Activated CD4-positive, alpha-beta T cell treated with anti-CD3 and anti-CD28 coated beads, Interleukin-2, amount 10 ng/mL, durations not matched to agents 24 days and 14 days (primary cell): ENCODE measurements at places on chromosomes 5 and 9.
A peak's percentile ranks its signal among the peaks of the same experiment; 100 is the strongest.

- DNase-seq, result no peak
These were observed 63.5 kb downstream of the DUSP1 start for GRCh38 chr5:172707285-172708182.

DNA sequence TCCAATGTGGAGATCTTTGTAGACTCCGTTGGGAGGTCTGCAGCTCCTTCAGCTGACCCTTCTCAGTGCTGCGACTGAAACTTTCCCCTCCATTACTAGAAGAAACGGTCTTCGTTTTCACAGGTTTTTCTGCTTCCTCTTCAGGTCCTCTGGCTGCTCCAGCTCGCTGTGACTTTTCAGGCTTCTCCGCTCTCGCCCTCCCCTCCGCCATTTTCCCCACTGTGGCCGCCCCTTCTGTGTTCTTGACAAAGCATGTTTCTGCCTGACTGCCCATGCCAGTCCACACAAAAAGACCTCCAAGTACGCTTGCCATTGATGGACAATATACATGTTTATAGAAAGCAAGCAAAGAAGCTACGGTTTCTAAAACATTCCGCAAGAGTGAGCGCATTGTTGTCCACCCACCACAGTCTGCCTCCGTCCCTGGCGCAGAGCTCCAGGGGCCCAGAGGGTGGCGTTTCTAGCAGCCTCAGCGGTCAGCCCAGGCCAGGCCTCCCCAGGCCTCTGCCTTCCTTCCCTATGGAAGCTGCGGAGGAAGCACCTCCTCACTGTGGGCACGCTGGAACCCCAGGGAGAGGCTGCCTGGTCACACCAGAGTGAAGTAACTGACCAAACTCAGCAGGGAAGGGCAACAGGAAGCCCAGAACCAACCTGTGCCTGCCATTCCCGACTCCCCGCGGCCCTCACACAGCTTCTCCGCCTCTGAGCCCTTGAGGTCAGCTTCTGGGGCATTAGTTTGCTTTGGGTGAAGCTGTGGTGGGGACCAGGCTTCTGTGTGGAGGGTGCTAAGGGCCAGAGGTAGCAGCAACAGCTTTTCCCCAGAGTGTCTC lies 19.9 kb upstream of the S1PR3 start:
- DNase-seq, result no peak

- no peak for DNase-seq
These were observed 18.3 kb upstream of the ASS1 start for GRCh38 chr9:130426467-130426773.

DNA sequence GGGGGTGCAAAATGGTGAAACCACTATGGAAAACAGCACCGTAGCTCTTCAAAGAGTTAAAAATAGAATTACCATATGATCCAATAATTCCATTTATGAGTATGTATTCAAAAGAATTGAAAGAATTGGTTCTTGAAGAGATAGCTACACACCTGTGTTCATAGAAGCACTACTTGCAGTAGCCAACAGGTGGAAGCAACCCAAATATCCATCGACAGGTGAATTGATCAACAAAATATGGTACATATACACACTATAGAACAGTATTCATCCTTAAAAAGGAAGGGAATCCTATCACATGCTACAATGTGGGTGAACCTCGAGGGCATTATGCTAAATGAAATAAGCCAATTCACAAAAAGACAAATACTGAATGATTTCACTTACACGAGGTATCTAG lies 85.7 kb upstream of the VCAN start:
- DNase-seq, result no peak

DNA sequence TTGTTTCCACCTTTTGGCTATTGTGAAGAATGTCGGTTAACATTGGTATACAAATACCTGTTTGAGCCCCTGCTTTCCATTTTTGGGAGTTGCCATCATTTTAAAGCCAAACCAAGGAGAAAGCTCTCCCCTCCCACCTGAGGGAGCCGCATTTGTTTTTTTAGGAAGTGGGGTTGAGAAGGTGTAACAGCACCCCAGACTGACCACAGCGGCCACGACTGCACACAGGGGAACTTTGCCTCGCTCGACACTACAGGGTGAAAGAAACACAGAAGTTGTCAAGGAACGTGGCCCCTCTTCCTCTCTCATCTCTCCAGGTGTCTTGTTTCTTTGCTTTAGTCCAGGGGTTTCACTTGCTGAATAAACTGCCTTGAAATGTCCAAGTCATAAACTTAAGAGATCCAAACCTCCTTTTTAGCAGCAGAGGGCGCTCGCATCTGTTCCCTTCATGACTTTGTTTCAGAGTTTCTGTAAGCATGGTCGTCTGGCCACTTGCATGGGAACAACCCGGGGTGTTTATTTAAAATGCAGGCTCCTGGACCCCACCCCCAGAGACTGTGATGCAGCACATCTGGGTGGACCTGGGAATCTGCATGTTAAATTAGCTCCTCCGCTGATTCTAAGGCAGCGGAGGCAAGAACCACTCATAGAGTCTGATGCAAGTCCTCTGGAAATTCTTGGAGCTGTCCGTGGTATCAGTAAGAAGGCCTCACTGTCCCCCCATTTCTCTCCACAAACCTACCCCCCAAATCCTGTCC lies 2.1 kb upstream of the TTLL11 start:
- peak; percentile 86 for DNase-seq

DNA sequence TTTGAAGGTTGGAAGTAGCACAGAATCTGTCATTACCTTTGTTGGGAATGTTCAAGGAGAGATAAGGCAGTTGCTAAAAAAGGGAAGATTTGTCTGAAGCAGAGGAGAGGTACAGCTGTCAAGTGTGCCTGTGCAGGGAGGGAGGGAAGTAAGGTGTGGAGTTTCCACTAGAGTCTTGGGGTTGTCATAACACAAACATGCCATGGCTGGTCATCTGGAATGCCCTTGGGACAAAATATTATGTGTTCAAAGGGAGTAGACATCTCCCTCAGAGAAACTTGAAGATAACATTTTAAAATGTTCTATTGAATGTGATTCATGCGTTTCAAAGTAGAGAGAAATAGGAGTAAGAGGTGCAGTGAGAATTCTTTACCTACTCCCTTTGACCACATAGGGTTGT lies 95.0 kb downstream of the MUSK start:
- no peak for DNase-seq

GRCh38 chr5:10499066-10499465 lies 57.4 kb downstream of the ROPN1L start:
- no peak for DNase-seq

GRCh38 chr9:110714314-110714713 lies 45.7 kb downstream of the MUSK start:
- DNase-seq, result no peak

DNA sequence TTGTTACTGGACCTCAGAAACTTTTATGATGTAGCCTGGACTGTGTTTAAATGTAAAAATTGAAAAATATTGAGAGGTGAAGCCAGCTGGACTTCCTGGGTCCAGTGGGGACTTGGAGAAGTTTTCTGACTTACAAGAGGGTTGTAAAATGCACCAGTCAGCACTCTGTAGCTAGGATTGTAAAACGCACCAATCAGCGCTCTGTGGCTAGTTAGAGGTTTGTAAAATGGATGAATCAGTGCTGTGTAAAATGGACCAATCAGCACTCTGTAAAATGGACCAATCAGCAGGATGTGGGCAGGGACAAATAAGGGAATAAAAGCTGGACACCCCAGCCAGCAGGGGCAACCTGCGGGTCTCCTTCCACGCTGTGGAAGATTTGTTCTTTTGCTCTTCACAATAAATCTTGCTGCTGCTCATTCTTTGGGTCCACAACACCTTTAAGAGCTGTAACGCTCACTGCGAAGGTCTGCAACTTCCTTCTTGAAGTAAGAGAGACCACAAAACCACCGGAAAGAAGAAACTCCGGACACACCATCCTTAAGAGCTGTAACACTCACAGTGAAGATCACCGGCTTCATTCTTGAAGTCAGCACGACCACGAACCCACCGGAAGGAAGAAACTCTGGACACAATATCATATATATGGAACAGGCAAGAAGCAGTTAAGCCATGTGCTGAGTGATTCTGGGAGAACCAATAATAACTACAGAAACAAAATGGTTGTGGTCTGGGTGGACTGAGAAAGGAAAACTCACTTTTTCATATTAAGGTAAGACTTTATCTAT lies 201.3 kb downstream of the GABRG2 start:
- no peak for DNase-seq

DNA sequence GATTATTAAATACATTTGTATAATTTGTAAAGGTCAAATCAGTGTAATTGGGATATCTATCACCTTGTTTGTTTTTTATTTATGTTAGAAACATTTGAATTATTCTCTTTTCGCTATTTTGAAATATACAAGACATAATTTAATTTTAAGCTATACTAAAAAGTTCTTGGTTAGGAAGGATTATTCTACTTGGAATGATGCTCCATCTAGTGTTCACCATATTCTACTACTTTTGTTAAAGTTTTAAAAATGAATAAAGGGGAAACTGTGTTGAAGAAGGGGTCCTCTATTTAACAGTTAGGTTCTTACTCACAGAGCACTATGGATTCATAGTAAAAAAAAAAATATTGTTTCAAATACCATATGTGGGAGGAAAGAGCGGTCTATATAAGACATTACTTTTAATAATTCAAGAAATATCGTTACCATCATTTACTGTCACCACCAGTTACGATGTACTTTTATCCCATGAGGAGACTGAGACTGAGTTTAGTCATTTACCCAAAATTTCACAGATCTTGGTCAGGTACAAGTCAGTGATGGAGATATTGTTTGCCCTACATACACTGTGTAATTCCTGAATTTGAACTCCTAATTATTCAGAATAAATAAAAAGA lies 6.3 kb upstream of the STOM start:
- DNase-seq, result no peak

DNA sequence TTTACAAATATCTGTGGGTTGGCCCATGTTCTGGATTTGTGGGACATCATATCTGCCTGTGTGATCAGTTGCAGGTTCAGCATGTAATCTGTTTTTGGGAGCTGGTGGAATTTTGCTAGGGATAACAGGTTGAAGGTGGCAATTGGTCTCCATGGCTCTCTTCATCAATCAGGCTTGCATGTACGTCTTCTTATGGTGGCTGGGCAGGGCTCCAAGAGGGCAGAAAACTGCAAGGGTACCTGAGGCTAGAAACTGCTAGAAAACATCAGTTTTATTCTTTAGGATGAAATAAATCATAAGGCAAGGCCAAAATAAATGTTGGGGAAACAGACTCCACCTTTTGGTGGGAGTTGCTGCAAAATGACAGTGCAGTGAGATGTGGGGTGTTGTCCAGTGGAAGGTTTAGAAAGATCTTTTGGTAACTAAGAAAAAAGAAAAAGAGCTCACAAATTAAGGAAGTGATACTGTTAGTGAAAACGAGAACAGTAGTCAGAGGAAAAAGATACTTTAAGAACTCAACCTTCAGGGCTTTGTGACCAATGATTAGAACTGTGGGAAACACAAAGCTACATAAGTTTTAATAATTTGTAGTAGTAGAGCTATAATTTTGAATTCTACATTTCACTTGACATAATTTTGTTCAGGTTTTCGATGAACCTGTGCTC lies 300.7 kb upstream of the IZUMO3 start:
- no peak for DNase-seq

GRCh38 chr5:139901986-139902385 lies 106.4 kb downstream of the PSD2 start:
- DNase-seq, result no peak

GRCh38 chr9:37082214-37082765 lies 38.1 kb upstream of the ZCCHC7 start:
- DNase-seq, result no peak

DNA sequence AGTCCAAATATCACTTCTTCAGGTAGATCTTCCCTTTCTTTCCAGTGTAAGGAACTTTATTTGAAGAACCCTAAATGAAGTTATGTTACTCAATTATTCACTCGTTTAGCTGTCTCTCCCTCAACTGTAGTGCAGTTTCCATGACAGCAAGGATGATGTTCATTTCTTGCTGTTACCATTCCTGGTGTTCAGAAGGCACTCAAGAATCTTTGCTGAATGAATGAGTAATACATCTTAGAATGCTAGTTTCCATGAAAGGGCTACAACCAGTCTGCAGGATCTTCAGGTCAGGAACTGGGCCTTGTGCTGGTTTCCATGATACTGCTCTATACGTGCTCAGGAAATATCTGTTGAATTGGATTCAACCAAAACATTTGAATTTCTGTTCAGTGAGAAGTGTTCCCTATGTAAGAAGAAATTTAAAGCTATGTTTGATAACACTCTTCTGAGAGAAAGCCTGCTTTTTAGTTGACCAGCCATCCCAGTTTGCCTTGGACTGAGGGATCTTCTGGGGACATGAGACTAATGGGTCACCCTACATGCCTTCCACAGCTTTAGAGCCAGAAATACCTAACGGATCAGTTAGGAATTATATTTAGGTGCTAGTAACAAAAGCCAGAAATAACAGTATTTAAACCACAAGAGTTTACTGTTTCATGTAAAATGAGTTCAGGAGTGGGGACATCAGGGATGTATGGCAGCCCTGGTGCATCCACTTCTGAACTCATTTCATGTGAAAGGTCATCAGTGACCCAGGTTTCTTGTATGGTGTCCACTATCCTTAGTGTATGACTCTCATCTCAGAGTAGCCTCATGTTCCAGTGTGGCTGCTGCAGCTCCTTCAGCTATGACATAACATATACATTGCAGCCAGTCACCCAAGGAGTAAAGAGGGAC lies 500.1 kb upstream of the SGCD start:
- no peak for DNase-seq

- peak; percentile 79 for DNase-seq
These were observed 5.9 kb downstream of the DMRTA1 start for GRCh38 chr9:22452415-22453010.

GRCh38 chr5:143236682-143237081 lies 166.8 kb downstream of the NR3C1 start:
- DNase-seq, result no peak

DNA sequence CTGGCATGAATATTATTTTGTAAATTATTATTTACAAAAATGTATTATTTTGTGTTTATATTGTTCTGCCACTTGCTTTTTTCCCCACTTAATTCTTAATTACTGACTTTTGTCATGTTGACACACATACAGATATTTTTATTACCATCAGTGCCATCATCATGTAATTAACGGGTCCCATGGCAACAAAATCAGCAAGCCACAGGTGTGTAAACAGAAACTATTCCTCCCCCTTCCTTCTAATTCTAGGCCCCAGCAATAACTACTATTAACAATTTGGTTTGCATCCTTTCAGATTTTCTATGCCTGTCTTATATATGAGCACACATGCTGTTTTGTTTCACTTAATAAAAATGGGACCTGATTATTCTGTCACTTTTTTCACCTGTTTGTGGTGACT lies 29.3 kb downstream of the CYFIP2 start:
- no peak for DNase-seq

- no peak for DNase-seq
These were observed 125.4 kb downstream of the ATPSCKMT start for GRCh38 chr5:10124287-10124686.
